Natural killer cell (primary cell): ENCODE measurements at places on chromosomes 16 and 17. TPM values are rescaled to one million over a fixed set of nuclear protein-coding genes. Genes with fewer than 3 reads are reported as not detected.

DNA sequence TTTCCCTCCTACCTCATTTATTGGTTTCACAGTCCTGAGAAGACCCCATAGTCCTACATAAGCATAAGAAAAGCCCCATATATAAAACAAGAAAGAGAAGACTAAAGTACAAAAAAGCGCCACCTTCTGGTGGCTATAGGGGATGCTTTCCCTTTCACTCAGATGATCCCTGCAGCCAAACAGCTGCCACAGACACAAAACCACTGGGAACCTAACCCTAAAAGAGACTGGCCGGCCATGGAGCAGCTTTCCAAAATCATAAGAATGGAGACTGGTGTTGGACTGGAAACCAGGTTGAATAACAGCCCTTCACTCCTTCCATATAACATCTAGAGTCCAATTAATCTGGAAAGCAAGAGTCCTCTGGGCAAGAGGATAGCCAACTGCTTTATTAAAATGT is 11.4 kb downstream of the DYNC1LI2 start:
- no peak for DNase-seq

GRCh38 chr16:27254262-27254811 is 14.2 kb downstream of the NSMCE1 start:
- DNase-seq = peak; percentile 61

GRCh38 chr17:33209671-33210070 is 83.4 kb downstream of the ASIC2 start:
- DNase-seq = no peak

DNA sequence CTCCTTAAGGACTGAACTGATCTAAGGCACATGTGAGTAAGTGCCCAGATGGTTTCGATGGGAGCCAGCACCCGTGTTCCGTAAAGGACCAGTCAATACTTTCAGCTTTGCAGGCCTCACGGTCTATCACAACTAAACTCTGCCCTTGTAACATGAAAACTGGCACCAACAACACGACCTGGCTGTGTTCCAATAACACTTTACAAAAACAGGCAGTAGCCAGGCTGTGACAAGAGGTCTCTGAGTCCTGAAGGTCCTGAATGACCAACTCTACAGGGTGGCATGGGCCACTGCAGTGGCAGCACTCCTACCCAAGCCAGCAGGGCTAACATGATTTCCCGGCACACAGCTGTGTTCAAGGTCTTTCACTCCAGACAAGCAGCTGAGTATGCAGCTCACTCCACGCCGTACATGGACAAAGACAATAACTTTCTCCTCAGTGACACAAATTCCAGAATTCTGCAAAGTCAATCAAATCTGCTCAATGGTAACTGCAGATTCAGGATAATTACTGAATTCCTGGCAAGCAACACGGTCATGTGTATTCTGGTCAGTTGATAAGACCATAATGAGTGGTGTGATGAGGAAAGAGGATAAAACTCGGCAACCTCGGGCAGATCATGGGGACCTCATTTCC is 15.3 kb downstream of the NPLOC4 start:
- no peak for DNase-seq

- DNase-seq = no peak
These were observed 23.4 kb downstream of the DCAF7 start for GRCh38 chr17:63573634-63574033.

- no peak for DNase-seq
These were observed 729.4 kb downstream of the CDH11 start for GRCh38 chr16:64392456-64392855.

GRCh38 chr17:40061609-40062038 is 1.1 kb upstream of the THRA start:
- no peak for DNase-seq

Gene MYH1
- total RNA-seq = not detected

- DNase-seq = peak; percentile 68
These were observed 62.9 kb upstream of the CPHXL start for GRCh38 chr16:75789237-75789636.

Gene PIK3R5
- total RNA-seq = 254 TPM

DNA sequence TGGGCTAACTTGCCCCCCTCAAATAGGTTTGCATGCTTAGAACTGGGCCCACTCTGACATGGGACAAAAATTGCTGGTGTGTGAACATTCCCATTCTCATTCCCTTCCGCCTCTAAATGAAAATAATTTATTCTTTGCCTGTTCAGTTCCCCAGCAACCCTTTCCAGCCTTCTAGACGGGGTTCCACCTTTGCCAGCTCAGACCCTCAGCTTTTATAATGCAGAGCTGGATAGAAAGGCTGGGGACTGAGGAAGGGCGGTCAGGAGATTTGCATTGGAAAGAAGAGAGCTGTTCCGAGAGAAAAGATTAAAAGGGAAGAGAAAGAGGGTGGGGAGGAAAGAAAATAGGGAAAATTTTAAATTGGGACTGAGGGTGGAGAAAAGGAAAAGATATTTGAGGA is 151.1 kb upstream of the WSCD1 start:
- DNase-seq = no peak

Gene TERB1
- total RNA-seq = 1.0 TPM

DNA sequence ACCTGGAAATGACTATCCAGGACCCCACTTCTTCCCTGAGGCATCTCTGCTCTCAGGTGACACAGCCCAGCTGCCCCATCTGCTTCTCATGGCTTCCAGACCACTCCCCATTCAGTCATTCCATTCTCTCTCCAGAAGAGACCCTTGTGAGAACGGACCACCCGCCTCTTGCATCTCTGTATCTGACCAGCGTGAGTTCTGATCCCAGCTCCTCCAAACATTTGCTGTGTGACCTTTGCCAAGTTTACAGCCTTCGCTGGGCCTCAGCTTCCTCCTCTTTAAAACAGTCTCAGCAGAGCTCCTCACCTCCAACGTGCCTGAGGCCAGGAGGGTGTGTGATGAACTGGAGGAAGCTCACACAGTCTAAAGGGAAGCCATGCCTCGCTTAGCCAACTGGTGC is 39.6 kb downstream of the C16orf82 start:
- no peak for DNase-seq

DNA sequence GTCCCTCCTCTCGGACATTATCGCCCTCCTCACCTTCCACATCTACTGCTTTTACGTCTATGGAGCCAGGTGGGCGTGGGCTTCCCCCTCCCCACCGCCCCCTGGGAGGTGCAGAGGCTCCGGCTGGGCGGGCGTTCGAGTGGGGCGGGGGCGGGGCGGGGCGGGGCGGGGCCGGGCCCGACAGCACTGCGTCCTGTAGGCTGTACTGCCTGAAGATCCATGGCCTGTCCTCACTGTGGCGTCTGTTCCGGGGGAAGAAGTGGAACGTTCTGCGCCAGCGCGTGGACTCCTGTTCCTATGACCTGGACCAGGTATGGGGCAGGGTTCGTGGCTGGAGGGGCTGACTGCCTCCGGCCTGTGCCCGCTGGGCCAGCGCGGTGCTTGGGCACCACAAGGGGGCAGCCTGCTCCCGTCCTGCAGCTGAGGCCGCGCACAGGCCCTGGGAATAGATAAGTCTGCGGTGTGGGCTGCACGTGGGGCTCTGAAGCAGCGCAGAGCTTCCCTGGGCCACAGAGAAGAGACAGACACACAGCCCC is 9.2 kb downstream of the PIGQ start:
- DNase-seq = peak; percentile 57

Gene ERAL1
- 20.9 TPM for total RNA-seq

- DNase-seq = peak; percentile 76
These were observed 667 bp downstream of the EFCAB13 start for GRCh38 chr17:47324224-47325020.

- DNase-seq = no peak
These were observed 81.2 kb downstream of the RBFOX3 start for GRCh38 chr17:79529661-79530081.

DNA sequence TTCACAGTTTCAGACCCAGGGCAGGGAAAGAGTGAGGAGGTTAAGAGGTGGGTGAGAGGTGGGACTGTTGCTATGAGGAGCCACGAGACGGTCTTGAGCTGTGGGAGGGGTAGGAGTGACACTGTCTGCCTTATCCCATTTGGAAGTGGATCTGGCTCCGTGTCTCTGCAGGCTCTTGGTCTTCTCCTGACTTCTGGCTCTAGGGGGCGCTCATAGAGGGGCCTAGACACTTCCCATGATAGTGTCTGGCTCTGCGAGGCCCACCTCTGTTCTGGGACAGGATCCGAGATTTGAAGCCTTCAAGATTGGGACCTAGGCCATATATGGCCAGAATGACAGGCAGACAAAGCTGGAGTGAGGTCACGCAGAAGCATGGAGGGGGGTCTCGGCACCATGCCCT is 204.5 kb downstream of the GSG1L start:
- no peak for DNase-seq

Gene SPIRE2
- total RNA-seq = 4.5 TPM

DNA sequence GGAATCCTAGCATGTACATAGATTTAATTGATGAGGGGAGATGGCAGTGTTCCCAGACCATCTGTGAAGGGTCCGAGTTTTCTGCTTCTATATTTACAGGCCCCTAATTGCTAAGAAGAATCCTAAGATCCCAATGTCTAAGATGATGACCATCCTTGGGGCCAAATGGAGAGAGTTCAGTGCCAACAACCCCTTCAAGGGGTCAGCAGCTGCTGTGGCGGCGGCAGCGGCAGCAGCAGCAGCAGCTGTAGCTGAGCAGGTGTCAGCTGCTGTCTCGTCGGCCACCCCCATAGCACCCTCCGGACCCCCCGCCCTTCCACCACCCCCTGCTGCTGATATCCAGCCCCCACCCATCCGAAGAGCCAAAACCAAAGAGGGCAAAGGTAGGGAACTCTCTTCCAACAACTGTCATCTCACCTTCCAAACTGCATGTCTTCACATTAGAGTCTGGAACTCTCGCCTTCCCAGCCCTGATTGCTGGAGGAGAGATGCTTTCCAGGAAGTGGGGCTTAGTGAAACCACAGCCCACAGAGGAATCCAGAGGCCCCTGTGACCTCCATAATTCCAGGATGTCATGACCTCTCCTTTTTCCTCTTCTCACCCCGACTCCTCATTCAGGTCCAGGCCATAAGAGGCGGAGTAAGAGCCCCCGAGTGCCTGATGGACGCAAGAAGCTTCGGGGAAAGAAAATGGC is 4.7 kb downstream of the CHD3 start:
- DNase-seq = no peak

- DNase-seq = no peak
These were observed 17.4 kb downstream of the NF1 start for GRCh38 chr17:31112001-31112661.

GRCh38 chr16:20952139-20952920 is 51.8 kb downstream of the LYRM1 start:
- DNase-seq = no peak

DNA sequence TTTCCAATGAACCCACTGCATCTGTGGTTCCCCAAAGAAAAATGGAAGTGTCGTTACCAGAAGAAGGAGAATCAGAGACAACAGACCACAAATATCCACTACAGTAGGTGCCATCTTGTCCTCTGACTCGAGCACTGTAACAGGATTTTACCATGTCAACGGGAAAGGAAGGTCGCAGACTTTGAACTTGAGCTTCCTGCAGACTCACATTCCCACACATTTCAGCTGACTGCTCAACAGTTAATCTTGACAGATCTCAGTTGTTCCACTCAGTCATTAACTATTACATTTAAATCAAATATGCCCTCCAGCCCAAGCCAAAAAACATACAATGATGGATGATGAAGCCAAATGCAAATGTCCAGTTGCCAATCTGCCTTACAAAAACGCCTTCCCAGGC is 37.0 kb downstream of the GAS7 start:
- DNase-seq = no peak

Gene MT1G
- total RNA-seq = 0.80 TPM

DNA sequence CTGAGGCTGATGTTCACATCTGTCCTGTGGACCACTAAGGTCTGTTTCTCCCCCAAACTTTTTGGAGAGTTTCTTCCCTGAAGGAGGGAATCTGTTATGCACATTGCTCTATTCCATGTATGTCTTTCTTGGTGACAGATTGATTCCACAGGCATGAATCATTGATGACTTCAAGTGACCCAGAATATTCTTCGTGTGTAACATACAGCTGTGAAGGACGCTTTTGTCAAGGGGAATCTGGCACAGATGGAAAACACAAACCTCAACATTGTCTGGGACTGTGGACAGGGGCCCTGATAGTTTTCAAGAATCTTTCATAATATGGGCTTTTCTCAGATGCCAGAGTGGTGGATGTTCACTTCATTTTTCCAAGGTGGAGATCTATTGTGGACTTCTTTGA is 223.1 kb upstream of the MAF start:
- DNase-seq = no peak

DNA sequence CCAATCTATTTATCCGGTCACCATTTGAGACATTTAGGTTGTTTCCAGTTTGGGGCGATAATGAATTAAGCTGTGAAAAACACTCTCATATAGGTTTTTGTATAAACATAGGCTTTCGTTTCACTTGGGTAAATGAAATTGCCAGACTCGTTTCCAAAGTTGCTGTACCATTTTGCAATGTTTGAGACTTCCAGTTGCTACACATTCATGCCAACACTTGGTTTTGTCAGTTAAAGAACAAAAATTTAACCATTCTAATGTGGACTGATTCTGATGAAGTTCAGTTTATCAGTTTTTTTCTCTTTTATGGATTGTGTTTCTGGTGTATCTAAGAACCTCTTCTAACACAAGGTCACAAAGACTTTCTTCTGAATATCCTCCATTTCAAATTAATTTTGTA is 52.4 kb downstream of the YPEL2 start:
- DNase-seq = no peak

DNA sequence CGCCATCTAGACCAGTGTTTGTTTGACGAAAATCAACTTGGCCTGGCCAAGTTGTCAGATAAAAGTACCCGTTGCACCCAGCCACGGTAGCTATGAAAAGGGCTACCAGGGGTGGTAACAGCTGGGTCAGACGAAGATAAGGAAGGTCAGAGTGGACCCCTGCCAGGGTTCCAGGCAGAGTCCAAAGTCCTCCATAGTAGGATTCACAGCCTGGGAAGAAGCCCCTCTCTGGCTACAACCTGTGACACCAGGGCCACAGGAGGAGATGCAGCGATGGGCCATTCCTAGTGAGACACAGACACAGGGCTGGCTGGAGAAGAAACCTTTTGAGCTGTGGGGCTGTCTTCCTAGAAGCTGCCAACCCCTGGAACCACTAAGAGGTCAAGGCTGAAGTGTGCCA is 39.3 kb downstream of the MEAK7 start:
- DNase-seq = no peak

DNA sequence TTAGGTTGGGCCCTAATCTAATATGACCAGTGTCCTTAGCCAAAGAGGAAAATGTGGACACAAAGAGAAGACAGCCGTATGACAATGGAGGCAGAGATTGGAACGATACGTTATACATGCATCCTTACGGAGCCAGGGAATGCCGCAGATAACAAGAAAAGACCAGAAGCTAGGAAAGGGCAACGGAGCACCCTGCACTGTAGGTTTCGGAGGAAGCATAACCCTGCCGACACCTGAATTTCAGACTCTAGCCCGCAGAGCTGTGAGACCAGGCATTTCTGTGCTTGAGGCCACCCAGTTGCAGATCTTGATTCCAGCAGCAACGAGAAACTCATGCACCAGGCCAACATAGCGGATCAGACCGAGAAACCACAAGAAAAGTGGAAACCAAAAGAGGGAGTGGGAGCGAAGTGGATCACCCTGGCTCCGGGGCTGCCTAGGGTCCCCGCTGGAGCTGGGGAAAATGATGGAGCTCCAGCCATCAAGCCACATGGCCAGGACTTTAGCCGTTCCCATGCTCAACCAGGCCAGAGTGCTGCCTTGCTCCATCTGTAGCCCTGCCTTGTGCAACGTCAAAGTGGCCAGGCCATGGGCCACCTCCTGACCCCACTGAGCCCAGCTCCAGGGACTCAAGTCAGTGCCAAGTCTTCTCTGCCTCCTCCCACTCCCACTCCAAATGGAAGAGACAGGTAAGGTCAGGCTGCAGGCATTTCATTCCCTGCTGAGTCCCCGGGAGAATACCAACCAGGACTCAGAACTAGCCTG is 51.7 kb upstream of the RPL38 start:
- DNase-seq = no peak

GRCh38 chr17:81556175-81556691 is 4.1 kb upstream of the FAAP100 start:
- DNase-seq = no peak

Gene NME3
- total RNA-seq = 40.6 TPM
